ENCODE measurements at places on chromosomes 3 and 15.

- no peak for DNase-seq
Measured at GRCh38 chr15:43991206-43991605, 164.4 kb downstream of the WDR76 start.

- no peak for DNase-seq
Measured at GRCh38 chr3:69748503-69748902, 9.2 kb downstream of the MITF start.

DNA sequence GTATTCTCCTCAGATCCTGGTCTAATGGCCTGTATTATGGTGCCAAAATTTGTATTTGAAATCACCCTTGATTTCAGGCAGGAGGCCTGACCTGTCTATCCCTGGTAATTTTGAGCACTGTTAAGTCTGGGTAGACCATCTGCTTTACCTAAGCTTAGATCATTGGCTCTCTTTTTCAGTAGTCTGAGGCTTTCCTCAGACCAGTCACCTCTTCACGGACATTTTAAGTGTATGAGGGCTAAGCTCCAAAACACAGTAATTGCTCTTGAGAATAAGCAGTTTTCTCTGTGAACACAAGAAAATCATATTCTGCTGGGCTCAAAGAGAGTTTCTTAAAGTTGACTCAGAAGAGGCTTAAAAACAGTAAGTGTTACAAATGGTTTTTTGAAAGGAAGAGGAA, 92.0 kb upstream of the SAMMSON start:
- no peak for DNase-seq

- DNase-seq, result no peak
Measured at GRCh38 chr3:127585813-127586413, 4.6 kb downstream of the TPRA1 start.

DNA sequence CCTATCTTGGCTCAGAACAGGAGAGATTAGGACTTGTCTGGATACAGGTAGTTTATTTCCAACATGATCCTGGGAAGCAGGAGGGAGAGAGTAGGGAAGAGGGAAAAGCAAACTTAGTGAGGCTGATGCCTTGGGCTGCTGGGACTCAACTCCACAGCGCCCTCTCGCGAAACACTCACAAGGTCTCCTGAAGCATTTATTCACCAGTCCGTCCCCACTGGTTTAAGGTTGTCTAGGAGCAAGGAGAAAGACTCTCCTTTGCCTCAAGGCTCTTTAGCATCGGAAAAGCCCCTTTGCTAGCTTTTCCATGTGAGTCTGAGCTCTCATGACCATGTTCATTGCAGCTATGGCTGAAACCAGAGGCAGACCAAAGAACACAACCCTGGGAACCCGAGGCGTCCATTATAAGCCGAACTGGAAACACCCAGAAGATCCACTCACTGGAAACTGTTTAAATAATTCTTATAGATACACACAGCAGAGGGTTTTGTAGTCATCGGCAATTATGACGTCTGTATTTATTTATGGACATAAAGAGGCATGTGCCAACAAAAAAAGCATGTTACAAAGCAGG, 244.5 kb downstream of the CD47 start:
- DNase-seq, result peak; percentile 25

GRCh38 chr3:101179637-101180036, 140.7 kb downstream of the IMPG2 start:
- no peak for DNase-seq

DNA sequence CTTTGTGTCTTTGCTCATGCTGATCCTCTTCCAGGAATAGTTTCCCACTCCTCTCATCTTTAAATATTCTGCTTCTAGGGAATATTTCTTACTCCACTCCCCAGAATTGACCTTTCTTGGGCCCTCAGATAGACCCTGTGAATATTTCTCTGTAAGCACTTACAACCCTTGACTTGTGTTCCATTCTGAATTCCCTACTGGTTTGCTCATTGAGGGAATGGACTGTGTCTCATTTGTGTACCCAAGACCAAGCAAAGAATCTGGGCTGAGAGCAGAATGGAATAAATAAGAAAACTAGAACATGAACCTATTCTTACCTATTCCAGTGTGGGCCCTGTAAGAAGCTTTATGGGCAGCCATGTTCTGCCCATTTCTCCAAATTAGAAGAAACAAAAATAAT, 72.7 kb upstream of the TSPAN3 start:
- no peak for DNase-seq
